ENCODE measurements at places on chromosomes 1 and 21. TPM values are rescaled to one million over a fixed set of nuclear protein-coding genes. Genes with fewer than 3 reads are reported as not detected.

TMEM51 gene
- total RNA-seq: 2.8 TPM

SERPINC1 gene
- not detected for total RNA-seq

CITED4 gene
- 0.47 TPM for total RNA-seq

RSPO1 gene
- 0.16 TPM for total RNA-seq

NUDT4B gene
- total RNA-seq: 5.5 TPM

INAVA gene
- total RNA-seq: under 0.01 TPM

ZNF670 gene
- total RNA-seq: 1.1 TPM

NID1 gene
- total RNA-seq: 40.4 TPM

CLDN19 gene
- under 0.01 TPM for total RNA-seq

RPE65 gene
- not detected for total RNA-seq

PKLR gene
- total RNA-seq: 0.16 TPM

LAMC2 gene
- total RNA-seq: 8.5 TPM

SLC25A33 gene
- 1.5 TPM for total RNA-seq

CELA3B gene
- not detected for total RNA-seq

SH3BGR gene
- total RNA-seq: 2.7 TPM

PDC gene
- total RNA-seq: not detected

All from bronchial smooth muscle cell (primary cell).